ENCODE measurements at places on chromosomes 4 and X.

DNA sequence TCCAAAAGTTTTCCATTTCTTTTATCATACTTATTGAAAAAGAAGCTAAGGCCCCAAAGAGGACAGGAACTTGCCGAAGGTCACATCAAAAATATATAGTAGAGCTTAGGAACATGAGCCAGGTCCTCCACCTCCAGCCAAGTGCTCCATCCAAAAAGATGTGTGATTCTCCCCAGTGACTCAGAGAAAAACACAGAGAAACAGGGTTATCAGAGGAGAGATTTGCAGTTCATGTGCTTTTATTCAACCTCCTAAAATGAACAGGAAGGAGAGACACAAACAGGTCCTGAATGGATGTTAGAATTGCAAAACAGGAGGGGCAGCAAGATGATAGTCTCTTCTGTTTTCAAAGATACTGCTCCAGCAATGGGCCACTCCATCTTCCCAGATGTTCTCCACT is 19.6 kb upstream of the FGF16 start:
- no peak for DNase-seq

GRCh38 chr4:40656201-40656863 is 26.7 kb upstream of the RBM47 start:
- peak; percentile 24 for DNase-seq

DNA sequence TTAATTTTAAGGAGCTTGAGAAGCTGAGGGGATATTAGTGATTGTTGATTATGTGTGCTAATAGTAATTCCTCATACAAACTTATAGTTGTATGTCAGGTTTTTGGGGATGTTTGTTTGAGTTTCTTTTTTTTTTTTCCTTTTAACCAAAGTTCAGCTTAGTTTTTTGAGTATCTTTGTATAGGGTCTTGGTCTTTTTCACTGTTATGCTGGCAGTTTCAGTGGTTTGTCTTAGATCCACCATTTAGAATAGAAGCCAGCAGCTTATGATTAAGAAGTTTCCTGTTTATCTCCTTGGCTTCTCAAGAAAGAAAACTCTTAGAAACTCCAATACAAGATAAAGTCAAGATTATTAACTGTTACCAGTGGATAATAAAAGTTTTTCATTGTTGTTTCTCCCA is 16.1 kb downstream of the CPEB2 start:
- no peak for DNase-seq

- DNase-seq, result no peak
Observed at GRCh38 chrX:22249371-22249770, 23.3 kb upstream of the CBLL2 start.

- no peak for DNase-seq
Observed at GRCh38 chrX:48530736-48531135, 8.8 kb upstream of the TBC1D25 start.

GRCh38 chrX:139738581-139738980 is 30.6 kb upstream of the MCF2 start:
- DNase-seq, result no peak

DNA sequence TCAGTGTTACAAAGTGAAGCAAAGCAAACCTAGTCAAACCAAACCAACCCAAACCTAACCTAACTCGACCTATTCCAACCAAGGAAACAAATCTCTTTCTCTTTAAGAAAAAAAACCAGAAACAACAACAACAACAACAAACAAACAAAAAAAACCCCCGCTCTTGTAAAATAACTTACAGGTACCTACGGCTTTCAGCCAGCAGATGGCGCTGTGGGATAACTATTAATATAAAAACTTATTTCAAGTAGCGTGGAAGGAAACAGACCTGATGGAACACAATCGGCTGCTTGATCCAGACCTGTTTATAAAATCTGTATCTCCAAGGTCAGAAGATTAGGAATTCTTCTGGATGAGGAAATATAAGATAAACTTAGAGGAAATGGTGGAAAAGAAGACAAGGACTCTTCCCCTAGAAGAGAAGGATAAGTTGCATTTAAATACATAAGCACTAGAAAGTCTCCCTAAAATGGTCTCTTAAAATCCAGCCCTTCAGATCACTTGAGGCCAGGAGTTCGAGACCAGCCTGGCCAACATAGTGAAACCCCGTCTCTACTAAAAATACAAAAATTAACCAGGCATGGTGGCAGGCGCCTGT is 34.4 kb upstream of the CDKL5 start:
- DNase-seq, result peak; percentile 72

GRCh38 chr4:1988327-1988724 is 20.4 kb downstream of the NELFA start:
- no peak for DNase-seq

- DNase-seq, result peak; percentile 62
Observed at GRCh38 chrX:65596270-65597034, 61.9 kb upstream of the LAS1L start.

- DNase-seq, result peak; percentile 16
Observed at GRCh38 chr4:107804956-107805355, 19.8 kb upstream of the SGMS2 start.

DNA sequence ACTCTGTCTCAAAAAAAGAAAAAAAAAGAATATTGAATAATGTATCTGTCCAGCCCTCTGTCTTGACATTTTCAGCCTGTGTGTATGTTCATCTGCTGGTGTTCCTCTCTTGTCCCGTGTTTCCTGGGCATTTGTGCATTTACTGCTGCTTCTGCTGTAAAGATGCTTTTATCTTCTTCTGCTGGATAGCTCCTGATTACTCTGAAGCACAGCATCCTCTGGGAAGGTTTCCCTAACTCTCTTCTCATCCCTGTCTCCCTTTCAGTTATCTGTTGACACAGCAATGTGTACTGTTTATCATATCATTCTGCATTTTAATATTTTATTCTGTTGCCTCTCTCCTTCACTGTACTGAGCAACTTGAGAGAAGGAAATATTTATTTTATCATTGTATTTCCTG is 74.2 kb upstream of the HPGD start:
- DNase-seq, result no peak

DNA sequence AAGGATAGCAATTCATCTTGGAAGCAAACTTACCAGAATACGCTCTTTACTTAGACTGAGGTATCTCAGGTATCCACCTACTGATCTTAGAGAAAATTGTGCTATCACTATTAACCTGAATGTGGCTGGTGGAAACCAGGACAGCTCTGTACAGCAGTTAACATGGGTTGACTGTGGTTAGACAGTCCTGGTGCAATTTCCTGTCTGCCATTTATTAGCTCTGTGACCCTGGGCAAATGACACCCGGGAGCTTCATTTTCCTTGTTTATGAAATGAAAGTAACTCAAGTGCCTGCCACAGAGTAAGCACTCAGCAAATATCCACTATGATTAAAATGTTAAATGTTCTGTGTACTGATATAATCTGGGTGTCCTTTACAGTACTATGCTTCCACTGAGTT is 60.0 kb downstream of the SMC1A start:
- peak; percentile 62 for DNase-seq

- peak; percentile 61 for DNase-seq
Observed at GRCh38 chrX:39261446-39262147, 460.3 kb downstream of the MID1IP1 start.

DNA sequence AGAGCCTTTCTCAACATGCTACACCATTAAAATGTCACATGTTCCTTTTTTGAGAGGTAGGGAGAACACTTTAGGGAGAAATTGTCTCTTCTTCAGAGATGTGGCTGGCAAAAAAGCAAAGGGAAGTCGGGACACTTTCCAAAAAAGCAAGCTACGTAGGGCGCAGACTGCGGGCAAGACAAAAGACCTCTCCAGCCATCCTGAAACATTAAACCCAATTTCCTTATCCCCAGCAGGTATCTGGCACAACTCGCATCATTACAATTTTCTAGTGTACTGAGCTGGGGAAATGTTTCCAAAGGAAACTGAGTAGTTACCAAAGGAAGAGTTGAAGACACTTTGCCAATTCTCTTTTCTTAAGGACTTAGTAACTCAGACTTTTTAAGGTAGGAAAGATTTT is 116.0 kb downstream of the PACRGL start:
- DNase-seq, result no peak

DNA sequence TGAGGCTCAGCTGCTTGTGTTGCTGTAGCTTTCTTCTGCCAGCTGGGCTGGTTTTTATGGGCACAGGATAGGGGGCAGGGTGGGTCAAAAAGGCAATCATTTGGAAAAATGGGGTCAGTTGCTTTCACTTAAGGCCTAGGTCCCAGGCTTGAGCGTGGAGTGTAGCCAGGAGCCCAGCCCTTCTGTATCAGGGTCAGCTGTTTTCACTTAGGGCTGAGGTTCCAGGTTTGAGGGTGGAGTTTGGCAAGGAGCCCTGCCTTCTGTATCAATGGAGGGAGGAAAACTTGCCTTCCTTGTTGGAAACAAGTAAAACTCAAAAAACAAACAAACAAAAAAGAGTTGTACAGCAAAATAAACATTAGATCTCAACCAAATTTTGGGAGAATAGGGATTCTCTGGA is 37.0 kb upstream of the UGT8 start:
- DNase-seq, result no peak

GRCh38 chrX:13852001-13852695 is 35.3 kb upstream of the GPM6B start:
- DNase-seq, result peak; percentile 39

DNA sequence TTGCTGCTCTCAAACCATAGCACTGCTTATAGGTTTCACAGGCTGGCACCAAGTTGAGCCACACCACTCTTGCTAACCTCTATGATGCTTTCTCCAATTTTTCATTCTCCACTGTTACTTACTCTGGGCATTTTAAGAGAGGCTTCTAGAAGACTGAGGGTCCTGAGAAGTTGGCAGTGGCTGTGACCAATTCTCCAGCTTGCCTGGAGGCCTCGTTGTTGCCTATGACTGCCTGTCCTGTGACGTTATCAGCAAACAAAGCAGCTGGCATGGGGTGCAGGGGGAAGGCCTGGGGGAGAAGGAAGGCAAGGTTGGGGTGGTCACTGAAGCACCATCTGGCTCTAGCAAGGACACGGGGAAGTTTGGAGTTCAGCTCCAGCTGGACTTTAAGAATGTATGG is 30.4 kb upstream of the PDLIM3 start:
- no peak for DNase-seq

GRCh38 chr4:118331352-118331751 is 21.5 kb downstream of the PRSS12 start:
- DNase-seq, result no peak

DNA sequence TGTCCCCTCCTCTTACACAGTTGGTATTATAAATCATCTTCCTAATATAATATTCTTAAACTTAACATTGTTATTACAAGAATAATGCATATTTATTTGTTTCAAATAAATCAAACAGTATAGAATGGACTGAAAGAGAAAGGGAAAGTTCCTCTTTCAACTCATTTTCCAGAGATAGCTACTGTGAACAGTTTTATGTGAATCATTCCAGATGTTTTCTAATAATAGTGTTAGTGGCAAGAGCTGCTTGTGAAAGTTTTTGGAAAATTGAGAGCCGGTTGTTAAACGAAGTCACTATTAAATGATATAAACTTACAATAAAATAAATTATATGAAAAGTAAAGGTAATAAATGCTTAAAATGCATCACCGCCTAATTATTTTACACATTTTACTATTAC is 14.6 kb downstream of the TMSB4X start:
- DNase-seq, result no peak

DNA sequence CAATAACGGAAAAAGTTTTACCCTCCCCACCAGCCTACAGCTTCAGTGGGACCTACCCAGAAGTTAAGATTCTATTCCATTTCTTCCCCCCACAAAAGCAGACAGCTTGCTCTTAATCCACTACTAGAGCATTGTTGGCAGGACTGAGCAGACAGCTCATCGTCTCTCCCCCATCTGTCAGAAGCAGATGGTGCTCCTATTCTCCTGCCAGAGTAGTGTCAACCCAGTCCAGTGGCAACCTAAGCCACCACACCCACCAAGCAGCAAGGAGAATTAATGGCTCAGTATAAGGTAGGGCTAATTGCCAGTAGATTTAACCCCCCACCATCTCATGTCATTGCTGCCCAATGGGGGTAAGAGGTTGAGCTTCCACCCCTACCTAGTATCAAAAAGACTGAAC is 62.0 kb downstream of the AWAT2 start:
- no peak for DNase-seq

GRCh38 chrX:149541521-149542047 is 772 bp downstream of the EOLA1 start:
- DNase-seq, result peak; percentile 46

- DNase-seq, result no peak
Observed at GRCh38 chr4:185099024-185099682, 43.9 kb upstream of the SLC25A4 start.

DNA sequence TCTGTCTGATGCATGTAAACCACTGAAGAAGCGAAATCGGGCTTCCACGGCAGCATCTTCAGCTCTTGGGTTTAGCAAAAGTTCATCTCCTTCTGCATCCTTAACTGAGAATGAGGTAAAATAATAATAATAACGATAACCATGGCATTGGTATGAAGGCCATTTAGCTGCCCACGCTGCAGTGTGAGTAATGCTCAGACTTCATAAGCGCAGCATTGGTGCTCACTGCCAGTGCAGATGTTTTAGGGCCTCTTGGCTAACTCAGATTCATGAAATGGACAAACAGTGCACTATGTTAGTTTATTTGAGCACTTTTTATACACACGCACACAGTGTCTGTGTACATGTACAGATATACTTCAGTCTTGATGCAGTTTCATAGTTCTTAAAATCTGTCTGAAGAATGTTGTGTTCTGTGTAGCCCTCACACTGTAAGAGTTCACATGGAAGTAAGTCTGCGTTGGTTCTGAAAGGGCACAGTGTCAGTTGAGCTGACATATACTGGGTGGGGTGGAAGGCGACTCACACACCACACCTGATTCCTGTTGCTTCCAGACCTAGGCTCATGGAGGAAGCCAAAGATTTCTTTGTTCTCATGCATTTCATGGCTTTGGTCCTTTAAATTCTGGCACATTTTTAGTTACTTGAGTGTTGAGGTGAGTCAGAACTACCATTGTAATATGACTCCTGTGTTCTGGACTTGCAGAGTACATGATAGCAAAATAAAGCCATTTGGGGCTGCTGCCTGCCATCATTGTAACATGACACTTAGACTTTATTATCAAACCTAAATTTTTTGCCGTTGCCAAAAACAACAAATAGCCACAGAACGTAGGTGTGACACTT is 68.7 kb downstream of the NSD2 start:
- DNase-seq, result no peak

- DNase-seq, result peak; percentile 42
Observed at GRCh38 chrX:118350221-118350620, 4.3 kb downstream of the WDR44 start.

GRCh38 chr4:142817442-142817841 is 28.7 kb downstream of the INPP4B start:
- DNase-seq, result peak; percentile 95

Data from hematopoietic multipotent progenitor cell treated with erythropoietin and hydrocortisone succinate and interleukin-3 and kit ligand, for 4 days (in vitro differentiated cells).